ENCODE measurements at places on chromosomes 6 and 20.

- no peak for DNase-seq
Measured at GRCh38 chr6:22155551-22155950, 141.3 kb downstream of the PRL start.

DNA sequence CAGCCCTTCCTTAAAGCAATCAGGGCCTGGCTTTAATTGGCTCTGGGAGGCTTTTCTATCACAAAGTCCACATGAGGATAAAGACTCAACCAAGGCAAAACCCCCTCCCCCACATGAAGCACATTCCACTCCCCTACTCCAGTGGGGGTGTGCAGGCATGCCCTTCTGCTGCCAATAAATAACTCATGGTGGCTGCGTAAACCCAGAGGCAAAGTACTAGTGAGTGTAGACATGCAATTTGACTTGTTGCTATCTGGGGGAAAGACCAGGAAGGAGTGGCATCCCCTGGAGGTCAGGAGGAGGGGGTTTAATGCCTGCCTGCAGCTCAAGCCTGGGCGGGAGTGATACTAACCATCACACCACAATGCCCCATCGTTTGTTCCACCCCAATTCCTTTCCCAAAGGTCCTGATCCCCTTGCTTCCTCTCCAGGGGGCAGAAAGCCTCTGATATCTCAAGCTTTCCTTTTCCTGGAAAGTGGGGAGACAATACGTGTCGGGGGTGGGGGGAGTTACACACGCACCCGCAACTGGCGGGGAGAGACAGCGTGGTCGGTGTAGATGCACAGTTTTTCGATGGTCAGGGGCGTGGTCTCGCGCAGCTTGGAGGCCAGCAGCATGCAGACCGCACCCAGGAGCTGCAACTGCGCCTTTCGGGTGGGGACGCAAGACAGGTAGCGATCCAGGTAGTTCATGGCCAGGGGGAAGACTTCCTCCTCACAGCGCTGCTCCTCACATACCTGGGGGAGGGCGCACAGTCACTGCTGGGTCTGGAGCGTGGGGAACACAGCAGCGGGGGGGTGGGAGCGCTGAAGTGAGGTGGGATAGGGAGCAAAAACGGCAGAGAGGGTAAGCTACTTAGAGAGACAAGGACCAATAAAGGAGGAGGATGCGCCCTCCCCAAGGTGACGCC is 1.5 kb downstream of the CCND3 start:
- no peak for DNase-seq

DNA sequence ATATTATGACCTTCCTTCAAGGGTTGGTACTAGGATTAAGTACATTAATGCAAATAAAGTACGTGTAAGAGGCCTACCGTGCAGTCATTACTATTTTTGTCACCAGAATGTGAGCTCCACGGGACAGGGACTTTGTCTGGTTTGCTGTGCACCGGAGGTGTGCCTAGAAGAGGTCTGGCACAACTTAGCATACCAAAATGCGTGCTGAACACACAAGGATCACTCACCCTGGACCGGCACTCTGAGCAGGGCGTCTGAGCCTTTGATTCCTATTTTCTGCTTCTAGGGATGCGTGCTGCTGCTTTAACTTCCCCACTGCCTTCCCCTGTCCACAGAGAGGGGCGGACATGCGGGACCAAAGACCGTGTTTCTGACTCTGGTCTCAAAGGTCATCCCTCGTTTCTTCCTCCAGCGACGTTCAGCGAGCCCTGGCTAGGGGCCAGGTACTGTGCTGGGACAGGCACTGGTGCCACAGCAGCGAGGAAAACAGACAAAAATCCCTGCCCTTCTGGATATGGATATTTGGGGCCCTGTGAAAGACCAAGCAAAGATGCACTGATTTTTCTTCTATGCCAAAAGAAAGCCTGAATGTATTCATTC is 222.7 kb downstream of the BMP7 start:
- no peak for DNase-seq

GRCh38 chr6:102981490-102982015 is 1588.0 kb downstream of the GRIK2 start:
- no peak for DNase-seq

DNA sequence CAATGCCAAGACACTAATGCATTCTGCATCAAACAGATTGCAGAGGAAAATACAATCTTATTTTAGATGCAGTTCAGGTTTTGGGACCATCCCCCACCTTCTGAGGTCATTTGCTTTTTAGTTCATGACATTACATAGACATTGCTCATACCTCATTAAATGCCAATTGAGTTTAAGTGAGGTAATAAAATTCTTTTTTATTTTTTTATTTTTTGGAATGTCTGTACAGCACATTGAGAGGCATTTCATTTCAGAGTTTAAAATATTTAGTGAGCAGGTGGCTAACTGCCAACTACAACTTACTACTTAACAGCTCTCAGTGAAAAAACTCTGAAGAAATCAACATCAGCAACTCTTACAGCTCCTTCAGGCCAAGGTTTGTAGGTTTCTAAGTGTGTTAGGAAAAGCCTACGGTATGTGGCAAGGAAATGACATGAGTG is 482.2 kb upstream of the RNF217 start:
- DNase-seq: no peak

DNA sequence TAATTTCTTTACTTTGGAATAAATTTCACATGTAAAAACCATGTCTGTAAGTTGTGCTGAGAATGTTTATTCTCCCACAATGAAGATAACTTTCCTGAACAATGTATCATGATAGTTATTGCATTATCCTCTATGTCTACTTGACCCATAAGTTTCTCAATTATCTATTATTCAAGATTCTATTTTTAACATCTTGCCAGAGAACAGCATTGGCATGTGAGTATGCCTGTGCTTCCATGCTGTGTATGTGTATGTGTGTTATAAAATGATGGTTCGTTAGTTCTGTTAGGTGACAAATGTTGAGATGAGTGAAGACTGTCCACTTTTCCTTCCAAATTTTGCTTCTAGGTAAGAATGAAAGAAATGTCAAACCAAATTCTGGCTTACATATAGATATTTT is 111.9 kb downstream of the EYA4 start:
- no peak for DNase-seq

DNA sequence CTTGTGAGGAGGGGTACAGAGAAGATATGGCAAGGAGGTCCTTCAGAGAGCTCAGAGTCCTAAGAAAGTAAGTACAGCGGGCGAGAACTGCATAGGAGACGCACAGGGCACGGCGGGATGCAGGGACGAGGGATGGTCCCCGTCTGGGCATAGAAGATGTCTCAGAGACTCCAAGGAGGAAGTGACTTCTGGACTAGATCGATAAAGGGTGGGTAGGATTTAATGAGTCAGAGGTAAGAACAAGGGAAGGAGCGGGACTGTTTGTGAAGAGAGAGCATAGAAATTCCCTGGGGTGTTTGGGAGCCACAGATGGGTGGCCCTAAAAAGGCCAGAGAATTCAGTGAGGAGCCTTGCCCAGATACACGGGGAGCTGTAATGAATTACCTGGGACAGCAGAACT is 69.1 kb downstream of the FAM120B start:
- no peak for DNase-seq

DNA sequence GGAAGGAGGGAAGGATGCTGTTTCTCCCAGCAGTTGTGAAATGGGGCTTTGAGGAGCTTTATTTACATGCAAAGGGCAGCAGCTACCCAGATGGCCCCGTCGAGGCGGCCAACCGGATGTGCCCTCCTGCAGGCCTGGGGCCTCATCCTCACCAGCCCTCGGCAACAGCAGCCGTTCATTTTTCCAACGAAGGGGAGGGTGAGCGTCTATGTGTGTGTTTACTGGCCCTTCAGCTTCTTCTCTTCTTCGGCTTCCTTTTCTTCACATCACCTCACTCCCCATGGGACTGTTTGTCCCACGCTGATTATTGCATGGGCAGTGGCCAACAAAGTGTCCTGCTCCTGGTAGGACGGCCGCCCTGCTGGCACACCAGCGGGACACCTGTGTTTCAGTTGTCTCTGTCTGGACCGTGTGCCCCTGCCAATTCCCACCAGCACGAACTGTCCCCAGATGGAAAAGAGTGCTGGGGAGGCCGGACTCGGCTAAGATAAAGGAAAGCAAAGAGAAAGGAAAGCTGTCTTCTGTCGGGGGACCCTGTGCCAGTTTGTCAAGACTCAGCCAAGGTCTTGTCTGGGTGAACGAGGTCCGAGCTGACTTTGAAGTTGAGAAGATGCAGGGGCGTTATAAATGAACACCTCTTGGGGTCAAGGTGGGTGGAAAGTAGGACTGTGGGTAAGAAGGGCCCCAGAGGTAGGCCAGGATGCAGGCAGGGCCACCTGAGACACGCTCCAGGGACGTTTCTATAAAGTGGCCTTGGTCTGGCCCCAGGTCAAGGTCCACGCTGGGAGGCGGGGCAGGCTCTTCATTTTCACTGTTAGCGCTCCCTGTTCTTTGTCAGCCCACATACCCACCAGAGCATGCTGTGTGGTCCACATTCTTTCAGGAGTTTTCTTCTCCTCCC is 57.0 kb downstream of the FAM50B start:
- no peak for DNase-seq

- no peak for DNase-seq
Measured at GRCh38 chr6:135922746-135923145, 71.2 kb downstream of the PDE7B start.

DNA sequence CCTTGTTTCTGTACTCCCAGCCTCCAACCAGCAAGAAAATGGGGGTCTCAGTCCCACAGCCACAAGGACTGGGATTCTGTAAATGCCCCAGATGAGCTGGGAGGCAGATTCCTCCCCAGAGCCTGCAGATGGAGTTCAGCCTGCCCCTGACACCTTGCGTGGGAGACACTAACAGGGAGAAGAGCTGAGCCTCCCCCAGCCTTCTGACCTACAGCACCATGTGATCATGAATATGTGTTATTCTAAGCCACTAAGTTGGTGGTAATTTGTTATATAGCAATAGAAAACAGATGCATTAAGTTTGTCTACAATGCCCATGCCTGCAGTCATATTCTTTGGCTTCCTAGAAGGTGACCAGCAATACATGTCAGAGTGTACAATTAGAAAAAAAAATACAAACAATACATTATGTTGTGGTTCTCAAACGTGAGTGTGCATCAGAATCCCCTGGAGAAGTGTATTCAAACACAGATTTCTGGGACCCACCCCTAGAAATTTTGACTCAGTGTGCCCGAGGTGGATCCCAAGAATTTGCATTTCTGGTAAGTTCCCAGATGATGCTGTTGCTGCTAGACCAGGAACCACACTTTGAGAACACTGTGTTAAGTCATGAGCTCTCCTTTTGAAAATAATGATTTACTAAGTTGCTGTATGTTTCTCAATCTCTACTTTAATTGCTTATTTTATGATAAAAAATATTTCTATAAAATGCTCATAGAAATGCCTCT is 39.9 kb downstream of the SLC22A3 start:
- DNase-seq: no peak

- no peak for DNase-seq
Measured at GRCh38 chr6:75089151-75089897, 116.5 kb downstream of the COL12A1 start.

- no peak for DNase-seq
Measured at GRCh38 chr6:93433592-93433991, 14.2 kb upstream of the EPHA7 start.

GRCh38 chr6:156845454-156846155 is 68.4 kb downstream of the ARID1B start:
- DNase-seq: no peak

GRCh38 chr20:52167232-52167840 is 24.2 kb downstream of the ZFP64 start:
- no peak for DNase-seq

DNA sequence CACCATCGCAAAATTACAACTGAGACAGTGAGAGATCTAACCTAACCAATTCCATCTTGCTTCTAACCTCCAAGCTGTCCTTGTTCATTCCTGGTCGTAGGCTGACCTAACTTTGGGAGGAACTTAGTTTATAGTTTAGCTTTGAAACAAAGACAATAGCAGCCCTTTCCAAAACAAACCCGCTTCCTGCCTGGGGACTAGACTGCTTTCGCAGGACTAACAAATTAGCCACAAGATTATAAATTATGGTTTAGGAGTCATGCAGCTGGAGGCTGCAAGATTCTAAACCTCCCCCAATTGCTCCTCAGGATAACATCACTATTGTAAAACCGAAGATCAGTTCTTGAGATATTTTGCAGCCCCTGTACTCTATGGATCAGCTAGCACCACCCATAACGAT is 63.2 kb downstream of the TRIM27 start:
- no peak for DNase-seq

GRCh38 chr6:38404900-38405556 is 234.7 kb downstream of the BTBD9 start:
- no peak for DNase-seq

DNA sequence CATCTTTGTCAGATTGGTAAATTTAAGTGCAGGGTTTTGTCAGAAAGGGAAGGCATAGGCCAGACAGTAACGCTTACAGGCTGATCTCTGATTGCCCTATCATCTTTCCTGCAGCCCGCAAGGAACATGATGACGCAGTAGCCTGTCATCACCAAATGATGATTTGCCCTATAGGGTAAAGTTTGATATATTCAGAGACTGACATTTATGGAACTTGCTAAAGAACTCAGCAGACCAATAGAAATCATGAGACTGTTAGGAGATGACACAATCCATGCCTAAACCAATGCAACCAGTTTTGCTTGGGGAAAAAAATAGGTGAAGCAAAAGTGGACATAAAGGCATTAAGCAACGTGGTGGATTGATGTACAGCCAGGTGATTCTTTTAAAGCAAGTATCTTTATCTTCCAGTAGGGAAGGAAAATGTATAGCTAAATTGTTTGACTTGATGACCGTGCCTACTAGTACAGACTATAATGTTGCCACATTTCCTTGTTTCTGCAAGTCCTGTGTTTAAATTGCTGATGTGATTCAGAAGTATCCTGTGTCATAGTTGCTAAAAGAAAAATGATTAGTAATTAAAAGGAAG is 2.4 kb downstream of the NUS1 start:
- DNase-seq: no peak

GRCh38 chr20:63121246-63121645 is 94.7 kb downstream of the YTHDF1 start:
- DNase-seq: no peak

DNA sequence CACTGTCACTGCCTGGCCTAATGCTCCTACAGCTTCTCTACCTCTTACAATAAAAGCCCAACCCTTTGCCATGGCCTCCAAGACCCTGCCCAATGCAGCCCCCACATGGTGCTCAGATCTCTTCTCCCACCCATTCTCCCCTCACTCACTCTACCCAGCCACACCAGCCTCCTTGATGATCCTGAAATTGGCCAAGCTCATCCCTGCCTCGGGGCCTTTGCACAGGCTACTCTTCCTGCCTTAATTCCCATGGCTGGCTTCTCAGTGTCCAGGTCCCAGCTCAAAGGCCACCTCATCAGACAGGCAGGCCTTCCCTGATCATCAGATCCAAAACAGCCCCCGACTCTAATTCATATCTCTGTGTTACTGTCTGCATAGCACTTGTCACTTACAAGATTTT is 25.6 kb downstream of the PREX1 start:
- no peak for DNase-seq

DNA sequence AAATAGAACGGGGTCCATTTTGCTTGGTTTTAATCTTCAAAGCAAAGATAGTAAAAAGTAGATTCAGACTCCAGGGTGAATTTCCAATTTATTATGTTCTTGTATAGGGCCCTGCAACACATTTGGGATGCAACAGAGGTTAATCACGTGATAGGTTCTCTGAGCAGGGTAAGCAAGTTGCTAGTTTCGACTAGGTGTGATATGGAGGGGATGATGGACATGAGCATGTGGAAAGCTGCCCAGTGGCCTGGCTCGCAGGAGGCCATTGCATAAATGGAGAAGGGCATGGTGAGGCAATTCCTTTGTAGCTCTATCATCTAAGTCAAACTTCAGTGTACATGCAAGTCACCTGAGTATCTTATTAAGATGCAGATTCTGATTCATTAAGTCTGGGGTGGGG is 17.7 kb upstream of the ADGRF4 start:
- DNase-seq: no peak

- no peak for DNase-seq
Measured at GRCh38 chr6:57019434-57019833, 27.1 kb upstream of the KIAA1586 start.
